ENCODE measurements at places on chromosomes 12 and 14.

- DNase-seq: no peak
These were observed 4.1 kb upstream of the STAB2 start for GRCh38 chr12:103583008-103583407.

DNA sequence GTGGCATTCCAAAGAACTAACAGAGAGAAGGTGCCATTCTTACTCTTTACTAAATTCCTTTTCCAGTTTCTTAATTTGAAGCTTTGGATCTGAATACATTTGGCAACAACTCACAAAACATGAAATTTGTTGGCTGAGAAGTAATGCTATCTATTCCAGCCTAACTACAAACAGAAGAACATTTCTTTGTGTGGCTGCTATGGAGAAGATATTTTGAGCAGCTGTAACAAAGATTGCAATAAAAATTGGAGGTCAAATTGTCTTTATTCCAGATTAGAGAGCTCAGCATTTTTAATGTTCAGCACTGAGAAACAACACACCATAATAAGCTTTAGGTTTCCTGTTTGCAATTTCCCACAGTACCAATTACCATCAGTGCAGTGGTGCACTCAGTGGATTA, 835.8 kb upstream of the FLRT2 start:
- DNase-seq: no peak

- no peak for DNase-seq
These were observed 103.2 kb upstream of the MDGA2 start for GRCh38 chr14:47778631-47779030.

GRCh38 chr14:105492031-105492970, 1.3 kb downstream of the TEDC1 start:
- no peak for DNase-seq

DNA sequence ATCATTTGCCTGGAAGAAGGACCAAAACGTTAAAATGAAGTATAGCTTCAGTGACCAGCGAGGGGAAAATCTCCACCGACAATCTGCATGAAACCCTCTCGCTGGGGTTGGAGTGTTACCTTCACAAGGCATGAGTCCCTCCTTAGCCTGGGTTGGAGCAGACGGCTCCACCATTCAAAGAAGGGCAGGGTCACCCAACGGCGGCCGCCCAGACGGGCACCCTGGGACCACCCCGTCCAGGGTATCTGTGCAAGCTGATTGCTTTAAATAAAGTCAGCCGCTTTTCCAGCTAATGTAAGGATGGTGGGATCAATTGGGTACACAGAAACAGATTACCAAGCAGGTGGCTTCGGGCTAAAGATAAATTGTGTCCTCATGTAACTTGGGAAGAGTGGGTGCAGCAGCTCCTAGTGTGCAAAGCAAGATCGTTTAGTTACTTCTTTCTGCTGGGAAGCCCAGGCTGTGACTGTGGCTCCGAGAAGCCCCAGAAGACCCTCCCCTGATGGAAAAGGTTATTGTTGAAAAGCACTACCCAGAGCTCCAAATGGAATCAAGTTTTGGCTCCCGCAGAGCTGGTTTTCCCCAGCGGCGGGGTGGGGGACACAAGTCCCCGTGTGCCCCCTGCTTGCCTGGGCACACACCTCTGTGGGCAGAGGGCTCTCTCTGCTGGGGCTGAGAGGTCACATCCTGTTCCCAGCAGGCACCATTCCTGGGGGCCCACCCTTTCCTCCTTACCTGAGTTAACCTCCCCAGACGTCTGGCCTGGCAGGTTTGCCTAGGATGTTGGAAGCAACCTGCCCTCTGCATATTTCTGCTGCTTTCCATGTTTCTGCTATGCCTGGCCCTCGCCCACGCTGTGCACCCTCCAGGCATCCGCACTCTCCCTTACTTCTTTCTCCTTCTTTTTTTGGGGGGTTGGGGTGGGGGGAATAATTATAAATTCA, 318.6 kb upstream of the DIO3 start:
- peak; percentile 41 for DNase-seq

DNA sequence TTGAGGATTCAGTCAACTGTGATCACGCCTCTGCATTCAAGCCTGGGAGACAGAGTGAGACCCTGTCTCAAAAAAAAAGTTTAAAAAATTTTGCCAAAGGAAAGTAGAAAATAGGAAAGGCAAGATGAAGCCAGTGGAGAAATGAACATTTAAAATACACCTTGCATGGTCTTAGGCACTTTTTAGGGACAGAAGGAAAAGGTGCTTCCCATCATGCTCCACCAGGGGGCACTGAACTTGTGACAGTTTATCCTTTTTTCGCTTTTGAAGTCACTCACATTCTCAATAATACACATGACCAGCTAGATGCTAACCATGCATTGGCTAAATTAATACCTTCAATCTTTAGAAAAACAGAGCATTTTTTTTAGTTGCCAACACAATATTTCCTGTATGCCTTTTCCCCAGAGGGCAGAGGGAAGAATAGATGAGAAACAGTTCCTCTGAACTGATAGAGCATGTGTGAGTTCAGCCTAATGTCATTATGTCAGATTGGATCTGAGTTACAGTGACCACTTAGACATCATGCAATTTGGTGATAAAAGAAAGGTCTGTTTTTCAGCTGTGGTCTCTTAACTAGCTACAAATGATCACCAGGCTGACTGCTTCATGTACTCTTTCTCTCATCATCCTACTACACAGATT, 221.8 kb upstream of the SSTR1 start:
- no peak for DNase-seq

DNA sequence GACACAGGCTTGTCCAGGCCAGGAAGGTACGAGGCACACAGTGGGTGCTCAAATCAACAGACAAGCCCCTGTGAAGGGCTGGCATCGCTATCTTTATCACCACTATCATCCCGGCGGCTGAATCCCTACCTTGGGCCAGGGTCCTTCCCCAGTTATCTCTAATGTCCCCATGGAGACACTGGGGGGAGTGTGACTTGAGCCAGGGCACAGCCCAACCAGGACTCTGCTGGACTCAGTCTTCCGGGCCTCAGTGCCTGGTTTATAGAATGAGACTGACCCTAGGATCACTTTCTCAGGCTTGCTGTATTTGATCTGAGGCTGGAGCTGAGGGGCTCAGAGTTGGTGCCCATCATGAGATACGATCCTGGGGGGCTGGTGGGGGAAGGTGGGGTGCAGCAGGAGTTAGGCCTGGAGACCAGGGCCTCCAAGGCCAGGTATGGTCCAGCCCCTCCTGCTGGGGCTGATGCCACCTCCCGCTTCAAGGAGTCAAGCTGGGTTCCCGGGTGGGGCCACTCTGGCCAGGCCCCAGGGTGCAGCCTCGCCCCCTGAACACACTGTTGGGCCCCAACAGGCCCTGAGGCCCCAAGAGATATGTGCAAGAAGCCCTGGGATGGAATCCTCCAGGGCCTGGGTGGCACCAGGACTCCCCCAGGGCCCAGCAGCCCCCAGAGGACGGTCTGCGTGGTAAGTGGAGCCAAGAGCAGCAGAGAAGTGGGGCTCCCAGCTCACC, 11.8 kb downstream of the BEGAIN start:
- DNase-seq: no peak

Measured in left forelimb (tissue), 1 donor.